ENCODE measurements at places on chromosomes 5 and 9. TPM values are rescaled to one million over a fixed set of nuclear protein-coding genes. Genes with fewer than 3 reads are reported as not detected.

Gene POC5
- total RNA-seq = 9.5 TPM

Gene TAF9
- 59.4 TPM for total RNA-seq

Gene BHMT2
- not detected for total RNA-seq

Gene NDUFS4
- 88.8 TPM for total RNA-seq

Gene C6
- not detected for total RNA-seq

Gene ZNF454
- 0.15 TPM for total RNA-seq

Gene COL23A1
- total RNA-seq = 75.2 TPM

Gene TMEFF1
- 45.8 TPM for total RNA-seq

Gene PCDHGA9
- 3.1 TPM for total RNA-seq

Gene LOX
- 0.23 TPM for total RNA-seq

Gene MYOT
- not detected for total RNA-seq

DNA sequence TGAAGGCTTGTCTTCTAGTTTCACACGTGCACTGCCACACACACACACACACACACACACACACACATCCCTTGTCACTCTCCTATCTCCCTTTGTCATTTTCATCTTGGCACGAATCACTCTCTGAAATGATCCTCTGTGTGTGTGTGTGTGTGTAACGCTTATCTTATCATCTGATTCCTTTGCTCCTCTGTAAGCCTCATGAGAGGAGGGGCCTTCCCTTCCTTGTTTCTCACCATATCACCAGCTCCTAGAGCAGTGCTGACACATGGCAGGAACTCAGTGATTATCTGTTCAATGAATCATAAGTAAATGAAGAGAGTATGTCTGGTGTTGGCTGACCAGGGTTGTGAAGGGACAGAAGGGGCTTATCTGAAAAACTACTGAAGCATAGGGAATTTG lies 53.3 kb downstream of the PDE4D start:
- DNase-seq = no peak

DNA sequence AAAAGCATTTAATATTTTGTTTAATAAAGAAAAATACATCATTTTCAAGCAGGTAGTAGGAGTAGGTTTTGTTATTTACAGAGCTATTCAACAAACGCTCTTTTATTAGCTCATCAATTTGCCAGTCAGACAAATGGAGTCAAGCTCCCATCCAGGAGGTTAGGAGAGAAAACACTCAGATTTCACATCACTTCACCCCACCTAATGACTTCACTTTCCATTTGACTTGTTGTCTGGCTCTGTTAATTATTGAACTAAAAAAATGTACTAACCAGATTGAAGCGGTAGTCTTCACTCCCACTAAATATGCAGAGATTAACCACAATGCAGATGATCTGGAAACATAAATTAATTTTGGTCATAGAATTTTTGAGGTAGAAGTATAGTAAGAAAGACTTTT lies 193.6 kb upstream of the VCAN start:
- DNase-seq = no peak

- DNase-seq = no peak
Observed at GRCh38 chr5:139078345-139078744, 119.8 kb downstream of the SIL1 start.

GRCh38 chr5:74848553-74849025 lies 17.6 kb downstream of the FAM169A start:
- no peak for DNase-seq

- DNase-seq = no peak
Observed at GRCh38 chr9:133944746-133945135, 47.4 kb downstream of the VAV2 start.

DNA sequence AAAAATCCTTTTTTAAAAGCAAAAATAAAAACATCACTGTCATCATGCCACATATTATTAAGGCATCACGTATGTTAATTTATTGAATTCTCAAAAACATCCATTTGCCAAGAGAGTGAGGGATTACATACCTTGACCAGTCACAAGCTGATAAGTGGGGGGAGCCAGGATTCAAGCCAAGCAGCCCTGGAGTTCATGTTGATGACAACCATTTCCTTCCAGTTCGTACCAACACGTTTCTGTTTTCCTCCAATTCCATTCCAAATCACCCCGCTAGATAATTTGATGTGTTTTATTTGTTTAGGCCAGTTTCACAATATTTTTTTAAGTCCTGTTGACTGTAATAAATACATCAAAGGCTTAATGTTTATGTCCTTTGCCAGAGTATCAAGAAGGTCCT lies 53.0 kb downstream of the SLC1A3 start:
- no peak for DNase-seq

GRCh38 chr5:144142824-144143162 lies 27.7 kb downstream of the YIPF5 start:
- DNase-seq = no peak

DNA sequence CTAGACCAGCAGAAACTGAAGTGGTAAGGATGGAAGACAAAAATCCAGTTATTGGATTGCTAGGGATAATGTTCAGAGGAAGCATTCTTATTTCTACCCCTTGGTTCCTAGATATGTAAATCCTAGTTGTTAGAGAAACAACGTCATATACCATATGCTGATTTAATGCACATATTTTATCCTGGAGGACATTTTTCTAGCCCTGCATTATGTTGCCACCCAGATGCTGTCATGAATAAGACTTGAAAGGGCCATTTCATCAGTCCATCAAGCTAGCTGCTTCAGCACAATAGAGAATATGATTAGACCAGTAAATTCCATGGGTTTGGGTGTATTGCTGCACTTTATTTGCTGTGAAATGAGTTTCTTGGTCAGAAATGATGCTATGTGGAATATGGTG lies 1736.4 kb downstream of the MAT2B start:
- no peak for DNase-seq

- no peak for DNase-seq
Observed at GRCh38 chr9:136835162-136835931, 6.9 kb upstream of the AJM1 start.

GRCh38 chr5:107634981-107635848 lies 35.5 kb downstream of the EFNA5 start:
- DNase-seq = no peak

- DNase-seq = no peak
Observed at GRCh38 chr5:147565524-147565923, 55.7 kb upstream of the DPYSL3 start.

DNA sequence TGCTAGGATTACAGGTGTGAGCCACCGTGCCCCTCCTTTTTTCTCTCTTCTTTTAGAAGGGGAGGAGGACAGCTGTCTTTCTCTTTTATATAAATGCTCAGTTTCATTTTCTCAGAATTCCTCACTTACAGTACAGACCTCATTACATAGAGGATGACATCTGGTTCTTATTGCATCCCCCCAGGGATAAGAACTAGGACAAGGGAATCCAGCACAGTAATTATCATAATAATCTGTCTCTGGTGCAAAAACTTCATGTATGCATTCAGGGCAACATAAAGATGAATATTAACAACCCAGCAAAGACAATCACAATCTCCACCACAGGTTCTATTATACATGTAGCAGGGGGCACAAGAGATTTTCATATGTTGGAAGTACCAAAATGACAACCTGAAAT lies 5.1 kb downstream of the SPZ1 start:
- DNase-seq = no peak

GRCh38 chr5:130109152-130109551 lies 204.9 kb downstream of the CHSY3 start:
- no peak for DNase-seq

- no peak for DNase-seq
Observed at GRCh38 chr5:1292846-1293415, 1.9 kb downstream of the TERT start.

DNA sequence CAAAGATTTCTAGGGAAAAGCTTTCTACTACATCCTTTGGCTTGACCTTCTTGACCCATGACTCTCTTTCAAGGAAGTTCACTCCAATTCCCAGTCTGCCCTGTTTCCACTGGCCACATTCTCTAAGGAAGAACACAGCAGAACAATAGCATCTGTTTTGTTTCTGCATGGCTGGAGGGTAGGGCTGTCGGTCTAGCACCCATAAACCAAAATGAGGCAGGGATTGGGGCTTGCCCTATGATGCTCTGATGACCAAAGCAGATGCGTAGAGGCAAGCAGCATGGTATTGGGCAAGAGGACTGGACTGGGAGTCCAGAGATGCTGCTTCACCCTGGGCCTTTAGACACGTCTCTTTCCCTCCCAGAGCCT lies 24.1 kb downstream of the GOLGA2 start:
- DNase-seq = no peak

- no peak for DNase-seq
Observed at GRCh38 chr9:134474055-134474370, 147.8 kb downstream of the RXRA start.

GRCh38 chr5:80761966-80762365 lies 107.2 kb upstream of the DHFR start:
- no peak for DNase-seq

DNA sequence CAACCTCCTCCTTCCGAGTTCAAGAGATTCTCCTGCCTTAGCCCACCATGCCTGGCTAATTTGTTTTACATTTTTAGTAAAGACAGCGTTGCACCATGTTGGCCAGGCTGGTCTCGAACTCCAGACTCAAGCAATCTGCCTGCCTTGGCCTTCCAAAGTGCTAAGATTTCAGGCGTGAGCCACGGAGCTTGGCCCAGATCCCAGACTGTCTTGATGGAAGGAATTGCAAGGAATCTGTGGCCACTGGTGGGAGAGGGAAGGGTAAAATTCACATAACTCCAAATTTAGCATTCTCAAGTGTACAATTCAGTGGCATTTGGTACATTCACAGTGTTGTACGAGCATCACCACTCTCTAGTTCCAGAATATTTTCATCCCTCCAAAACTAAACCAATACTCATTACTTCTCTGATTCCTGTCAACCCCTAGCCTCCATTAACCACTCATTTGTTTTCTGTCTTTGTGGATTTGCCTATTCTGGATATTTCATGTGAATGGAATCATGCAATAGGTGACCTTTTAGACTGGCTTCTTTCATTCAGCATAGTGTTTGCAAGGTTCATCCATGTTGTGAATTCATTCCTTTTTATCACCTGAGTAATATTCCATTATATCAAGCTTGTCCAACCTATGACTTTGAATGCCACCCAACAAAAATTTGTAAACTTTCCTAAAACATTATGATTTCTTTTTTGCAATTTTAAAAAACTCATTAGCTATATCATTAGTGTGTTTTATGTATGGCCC lies 8.9 kb upstream of the MYO10 start:
- DNase-seq = no peak

- DNase-seq = no peak
Observed at GRCh38 chr9:127779136-127779981, 893 bp upstream of the SH2D3C start.

GRCh38 chr9:97651646-97652045 lies 18.0 kb downstream of the NCBP1 start:
- DNase-seq = no peak

DNA sequence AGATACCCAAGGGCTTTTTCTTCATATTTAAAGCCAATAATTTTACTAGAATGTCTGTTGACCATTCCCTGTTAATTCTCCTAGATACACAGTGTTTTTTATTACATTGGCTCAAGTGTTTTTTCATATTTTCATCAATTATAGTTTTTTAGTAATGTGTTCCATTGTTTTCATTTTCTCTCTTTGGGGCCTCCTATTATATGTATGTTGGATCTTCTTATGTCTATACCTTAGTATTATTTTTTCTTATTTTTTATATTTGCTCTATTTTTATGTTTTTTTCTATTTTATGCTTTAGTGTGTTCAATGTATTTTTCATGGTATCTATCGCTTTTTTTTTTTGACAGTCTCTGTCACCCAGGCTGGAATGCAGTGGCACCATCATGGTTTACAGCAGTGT lies 7.5 kb downstream of the KIAA1958 start:
- DNase-seq = no peak

DNA sequence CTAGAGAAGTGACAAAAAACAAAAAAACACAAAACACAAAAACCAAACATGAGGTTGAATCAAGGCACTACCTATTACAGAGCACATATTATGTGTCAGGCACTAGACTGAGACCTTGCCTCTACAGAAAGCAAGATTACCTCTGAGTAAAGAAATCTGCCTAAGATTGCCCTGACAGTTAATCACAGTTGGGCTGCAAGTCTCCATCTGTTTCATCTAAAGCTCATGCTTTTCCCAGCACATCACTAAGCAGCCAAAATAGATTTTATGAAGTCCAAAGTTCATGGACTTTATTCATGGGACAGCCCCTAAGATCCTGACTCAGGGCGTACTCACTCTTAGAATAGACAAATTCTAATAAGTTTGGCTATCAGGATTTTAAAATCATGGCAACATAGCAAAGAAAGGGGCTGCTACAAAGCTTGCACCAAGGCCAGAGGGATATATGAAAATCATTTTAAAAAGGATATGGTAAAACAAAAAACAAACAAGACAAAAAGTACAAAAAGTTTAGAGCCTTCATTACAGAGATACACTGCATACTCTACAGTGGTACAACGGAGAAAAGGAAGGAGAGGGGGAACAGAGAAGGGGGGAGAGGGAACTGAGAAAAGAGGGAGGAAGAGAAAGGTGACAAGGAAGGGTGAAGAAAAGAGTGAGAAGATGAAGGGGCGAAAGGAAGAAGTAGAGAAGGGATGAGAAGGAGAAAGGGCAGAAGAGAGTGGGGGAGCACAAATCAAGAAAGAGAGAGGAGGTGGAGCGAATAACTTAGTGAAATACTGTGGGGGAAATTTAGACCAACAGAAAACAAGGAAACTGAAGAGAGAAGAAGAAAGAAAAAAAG lies 58.2 kb downstream of the RICTOR start:
- DNase-seq = no peak

- DNase-seq = no peak
Observed at GRCh38 chr9:137353223-137354152, 51.4 kb upstream of the NRARP start.

GRCh38 chr5:79025054-79025472 lies 40.0 kb upstream of the ARSB start:
- peak; percentile 76 for DNase-seq

GRCh38 chr5:178425621-178426068 lies 164.5 kb downstream of the COL23A1 start:
- DNase-seq = no peak

- DNase-seq = no peak
Observed at GRCh38 chr5:116032094-116032517, at the start of gene ARL14EPL. Gene ARL14EPL, plus strand, starts transcription at chr5:116032472. Its CDS starts 18,994 bp downstream, at chr5:116051466.

GRCh38 chr9:127595611-127596010 lies 16.5 kb upstream of the STXBP1 start:
- DNase-seq = no peak

- DNase-seq = no peak
Observed at GRCh38 chr5:166672431-166672830, 1619.0 kb upstream of the WWC1 start.
